Upper lobe of right lung (tissue), 1 donor: ENCODE measurements at places on chromosomes 2 and 18. TPM values are rescaled to one million over a fixed set of nuclear protein-coding genes. Genes with fewer than 3 reads are reported as not detected.
A peak's percentile ranks its signal among the peaks of the same experiment; 100 is the strongest.

GRCh38 chr2:41410011-41410410 lies 637.8 kb upstream of the PKDCC start:
- DNase-seq: no peak

The CERKL gene
- 0.29 TPM for total RNA-seq

- no peak for DNase-seq
These were observed 673 bp upstream of the HNMT start for GRCh38 chr2:137963535-137964065.

DNA sequence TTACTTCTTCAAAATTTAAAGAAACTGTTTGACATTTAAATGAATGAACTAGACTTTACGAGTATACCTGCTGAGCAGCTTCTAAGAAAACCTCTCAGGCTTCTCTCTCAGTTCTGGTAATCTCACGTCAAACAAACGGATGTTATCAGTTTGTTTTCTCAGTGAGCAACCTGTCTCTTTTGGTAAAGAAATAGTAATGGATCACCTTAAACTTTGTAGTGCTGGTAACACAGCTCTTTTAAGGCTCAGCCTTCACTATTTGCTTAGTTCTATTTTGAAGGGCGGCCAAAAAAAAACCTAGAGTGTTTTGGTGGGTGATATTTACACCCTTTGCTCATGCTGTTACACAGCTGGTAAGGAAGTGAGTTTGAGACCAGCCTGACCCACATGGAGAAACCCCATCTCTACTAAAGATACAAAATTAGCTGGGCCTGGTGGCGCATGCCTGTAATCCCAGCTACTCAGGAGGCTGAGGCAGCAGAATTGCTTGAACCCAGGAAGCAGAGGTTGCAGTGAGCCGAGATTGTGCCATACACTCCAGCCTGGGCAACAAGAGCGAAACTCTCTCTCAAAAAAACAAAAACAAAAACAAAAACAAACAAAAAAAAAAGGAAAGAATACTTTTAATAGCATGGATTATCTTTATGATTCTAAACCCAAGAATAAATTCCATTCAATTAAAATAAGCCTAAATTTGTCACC lies 15.9 kb downstream of the FN1 start:
- no peak for DNase-seq

DNA sequence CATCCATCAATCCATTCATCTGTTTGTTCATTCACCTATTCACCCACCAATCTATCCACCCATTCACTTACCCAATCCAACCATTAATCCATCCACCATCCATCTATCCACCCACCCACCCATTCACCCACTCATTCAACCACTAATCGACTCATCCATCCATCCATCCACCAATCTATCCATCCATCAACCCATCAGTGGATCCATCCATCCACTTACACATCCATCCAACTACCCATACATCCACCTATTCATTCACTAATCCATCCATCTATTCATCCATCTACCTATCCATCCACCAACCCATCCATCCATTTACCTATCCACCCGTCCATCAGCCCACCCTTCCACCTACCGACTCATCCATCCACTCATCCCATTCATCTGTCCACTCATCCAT lies 11.3 kb downstream of the MYO7B start:
- DNase-seq: no peak

- no peak for DNase-seq
These were observed 63.6 kb upstream of the FZD5 start for GRCh38 chr2:207833251-207833751.

- DNase-seq: peak; percentile 82
These were observed 1.2 kb downstream of the MEX3C start for GRCh38 chr18:51196118-51196810.
